ENCODE measurements at places on chromosomes 3 and 15.

- no peak for DNase-seq
Measured at GRCh38 chr3:31635545-31635944, 102.8 kb downstream of the STT3B start.

GRCh38 chr15:50162969-50163718 is 18.9 kb upstream of the SLC27A2 start:
- no peak for DNase-seq

DNA sequence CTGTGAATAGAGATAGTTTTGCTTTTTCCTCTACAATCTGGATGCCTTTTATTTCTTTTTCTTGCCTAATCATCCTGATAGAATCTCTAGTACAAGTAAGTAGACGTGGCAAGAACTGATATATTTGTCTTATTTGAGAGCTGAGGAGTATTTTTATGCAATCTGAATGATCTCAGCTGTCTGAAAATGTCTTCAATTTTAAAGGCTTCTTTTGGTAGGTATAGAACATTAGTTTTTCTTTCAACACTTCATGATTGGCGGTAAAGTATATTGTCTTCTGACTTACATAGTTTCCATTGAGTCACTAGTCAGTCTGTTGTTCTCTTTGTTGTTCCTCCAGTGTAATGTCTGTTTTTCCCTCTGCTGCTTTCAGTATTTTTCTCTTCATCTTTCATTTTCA is 31.3 kb downstream of the MGA start:
- DNase-seq = no peak

- DNase-seq = no peak
Measured at GRCh38 chr15:79496838-79497237, 64.7 kb downstream of the MINAR1 start.

DNA sequence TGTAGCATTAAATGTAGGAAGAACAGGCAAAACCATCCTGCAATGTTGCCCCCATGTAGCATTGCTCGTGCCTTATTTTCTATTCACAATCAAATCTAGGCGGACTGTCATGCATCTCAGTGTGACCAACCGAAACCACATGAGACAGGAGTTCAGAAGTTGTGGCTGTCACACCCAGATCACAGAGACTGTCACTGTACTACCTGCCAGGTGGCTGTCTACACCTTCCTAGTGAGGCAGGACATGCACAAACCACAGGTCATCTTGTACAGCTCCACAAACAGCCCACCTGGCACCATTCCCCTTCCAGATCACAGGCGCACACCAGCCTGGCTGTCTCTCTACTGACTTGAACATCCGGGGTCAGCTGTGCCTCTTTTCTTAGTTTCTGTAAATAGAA is 392.8 kb downstream of the OCA2 start:
- no peak for DNase-seq

DNA sequence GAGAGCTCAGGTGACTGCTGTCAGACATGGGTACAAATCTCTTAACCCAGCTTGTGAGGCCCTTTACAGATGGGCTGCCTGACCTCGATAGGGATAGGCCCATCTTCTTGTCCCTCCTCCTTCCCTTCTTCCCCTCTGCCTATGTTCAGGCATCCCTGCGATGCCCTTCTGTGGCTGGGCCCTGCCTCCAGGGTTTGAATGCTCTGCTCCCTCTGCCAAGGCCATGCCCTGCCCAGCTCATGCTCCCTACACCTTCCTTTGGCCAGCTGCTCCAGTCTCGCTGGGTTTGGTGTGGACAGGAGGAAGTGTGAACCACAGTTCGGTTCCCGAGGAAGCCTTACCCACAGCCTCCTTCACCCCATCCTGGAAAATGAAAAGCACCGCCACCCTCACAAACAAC is 4.3 kb downstream of the FYCO1 start:
- no peak for DNase-seq

DNA sequence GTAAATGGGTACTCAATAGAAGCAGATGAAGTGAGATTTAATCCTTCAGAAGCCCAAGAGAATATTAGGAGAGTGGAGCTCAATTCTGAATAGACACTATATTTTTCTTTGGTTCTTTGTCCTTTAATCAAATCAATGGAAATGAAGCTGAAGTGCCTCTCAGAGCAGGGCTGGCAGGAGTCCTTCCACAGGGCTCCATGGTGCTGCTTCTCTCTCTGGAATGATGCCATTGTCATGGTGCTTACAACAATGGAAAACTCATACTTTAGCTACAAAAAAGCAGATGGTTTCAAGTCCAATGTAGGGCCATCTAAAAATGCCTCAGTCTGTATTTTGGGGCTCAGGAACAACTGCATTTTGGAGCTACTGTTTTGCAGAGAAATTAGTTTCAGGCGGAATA is 125.1 kb downstream of the SNRK start:
- no peak for DNase-seq

Data from activated gamma-delta T cell treated with Interleukin-2 at 50 U/mL for 16 hours (primary cell).